ENCODE measurements at places on chromosomes 11 and 22.

DNA sequence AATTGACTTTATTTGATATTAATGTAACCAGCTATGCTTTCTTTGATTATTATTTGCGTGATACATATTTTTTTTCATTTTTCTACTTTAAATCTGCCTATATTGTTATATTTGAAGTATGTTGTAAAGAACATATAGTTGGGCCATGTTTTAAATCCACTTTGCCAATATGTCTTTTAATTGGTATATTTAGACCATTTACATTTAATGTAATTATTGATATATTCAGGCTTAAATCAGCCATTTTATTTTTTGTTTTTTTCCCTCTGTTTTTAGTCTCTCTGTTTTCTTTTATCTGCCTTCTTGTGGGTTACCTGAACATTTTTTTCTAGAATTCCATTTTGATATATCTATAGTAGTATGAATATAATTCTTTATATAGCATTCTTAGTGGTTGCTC, 55.9 kb downstream of the ADAMTS15 start:
- DNase-seq: no peak

GRCh38 chr11:48024635-48025071, 44.3 kb downstream of the PTPRJ start:
- DNase-seq: no peak

- DNase-seq: peak; percentile 38
Measured at GRCh38 chr11:2517016-2517385, 72.2 kb downstream of the KCNQ1 start.

DNA sequence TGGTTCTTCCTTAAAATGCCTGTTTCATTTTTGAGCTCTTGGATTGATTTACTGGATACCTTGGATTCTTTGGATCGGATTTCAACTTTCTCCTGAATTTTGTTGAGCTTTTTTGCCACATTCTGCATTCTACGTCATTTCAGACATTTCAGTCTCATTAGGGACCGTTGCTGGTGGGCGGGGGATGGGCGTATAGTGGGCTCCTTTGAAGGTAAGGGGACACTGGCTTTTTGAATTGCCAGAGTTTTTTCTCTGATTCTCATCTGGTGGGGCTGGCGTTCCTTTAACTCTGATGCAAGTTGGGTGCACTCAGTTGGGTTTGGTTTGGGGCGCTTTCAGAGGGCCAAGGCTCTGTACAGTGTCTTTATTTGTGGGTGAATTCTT, 216.5 kb downstream of the DYNC2H1 start:
- DNase-seq: no peak

DNA sequence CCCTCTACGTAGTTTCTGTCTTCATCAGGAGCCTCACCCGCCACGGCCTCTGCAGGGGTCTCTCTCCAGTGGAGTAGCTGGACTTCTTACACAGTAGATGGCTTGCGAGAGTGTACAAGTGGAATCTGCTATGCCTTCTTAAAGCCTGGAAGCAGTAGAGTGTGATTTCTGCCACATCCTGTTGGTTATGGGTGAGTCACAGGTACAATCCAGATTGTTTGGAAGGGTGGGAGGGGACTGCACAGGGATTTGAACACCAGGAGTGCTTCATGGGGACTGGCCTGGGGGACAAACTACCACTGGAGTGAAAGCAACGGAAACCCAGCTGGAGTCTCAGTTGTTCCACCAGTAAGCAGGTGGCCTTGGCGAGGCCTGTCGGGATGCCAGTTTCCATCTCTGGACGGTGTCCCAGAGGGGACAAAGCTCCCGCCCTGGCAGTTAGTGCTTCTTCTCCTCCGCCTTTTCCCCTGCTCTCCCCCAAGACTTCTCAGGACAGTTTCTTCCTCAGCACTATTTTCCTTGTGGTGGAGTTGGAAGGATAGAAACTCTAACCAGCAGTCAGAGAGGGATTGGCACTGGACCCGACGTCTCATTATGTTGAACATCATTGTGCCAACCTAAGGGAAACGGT, 85.0 kb upstream of the RCN1 start:
- DNase-seq: no peak

DNA sequence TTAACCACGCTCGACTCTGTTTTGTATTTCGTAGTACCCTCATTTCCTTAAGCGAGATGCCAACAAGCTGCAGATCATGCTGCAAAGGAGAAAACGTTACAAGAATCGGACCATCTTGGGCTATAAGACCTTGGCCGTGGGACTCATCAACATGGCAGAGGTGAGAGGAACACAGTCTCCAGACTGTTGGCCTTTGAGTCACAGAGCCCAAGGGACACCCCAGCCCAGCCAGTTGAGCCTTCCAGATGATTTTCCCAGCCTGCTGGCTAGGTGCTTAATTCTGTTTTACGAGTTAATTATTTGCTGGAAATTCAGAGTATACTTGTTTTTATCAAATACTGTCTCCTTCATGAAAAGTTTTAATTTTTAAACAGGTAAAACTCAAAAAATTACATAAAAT, 57.3 kb upstream of the RAB1B start:
- no peak for DNase-seq

DNA sequence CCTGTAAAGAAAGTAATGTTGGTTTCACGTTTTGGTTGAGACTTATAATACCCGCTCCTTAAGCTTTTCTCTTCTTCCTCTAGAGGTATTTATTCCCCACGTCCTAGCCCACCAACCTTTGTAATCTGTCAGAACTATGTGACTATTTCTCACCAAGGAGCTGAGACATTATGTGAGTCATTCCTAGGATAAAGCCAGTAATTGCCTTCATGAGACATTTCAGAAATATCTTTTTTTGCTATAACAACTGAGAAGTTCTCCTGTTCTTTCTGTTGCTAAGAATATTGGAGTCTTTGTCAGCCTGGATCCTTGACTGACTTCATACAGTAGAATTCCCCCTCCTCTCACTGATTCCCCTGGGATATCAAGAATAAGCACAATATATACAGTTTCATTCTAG, 1497.0 kb upstream of the TENM4 start:
- no peak for DNase-seq

DNA sequence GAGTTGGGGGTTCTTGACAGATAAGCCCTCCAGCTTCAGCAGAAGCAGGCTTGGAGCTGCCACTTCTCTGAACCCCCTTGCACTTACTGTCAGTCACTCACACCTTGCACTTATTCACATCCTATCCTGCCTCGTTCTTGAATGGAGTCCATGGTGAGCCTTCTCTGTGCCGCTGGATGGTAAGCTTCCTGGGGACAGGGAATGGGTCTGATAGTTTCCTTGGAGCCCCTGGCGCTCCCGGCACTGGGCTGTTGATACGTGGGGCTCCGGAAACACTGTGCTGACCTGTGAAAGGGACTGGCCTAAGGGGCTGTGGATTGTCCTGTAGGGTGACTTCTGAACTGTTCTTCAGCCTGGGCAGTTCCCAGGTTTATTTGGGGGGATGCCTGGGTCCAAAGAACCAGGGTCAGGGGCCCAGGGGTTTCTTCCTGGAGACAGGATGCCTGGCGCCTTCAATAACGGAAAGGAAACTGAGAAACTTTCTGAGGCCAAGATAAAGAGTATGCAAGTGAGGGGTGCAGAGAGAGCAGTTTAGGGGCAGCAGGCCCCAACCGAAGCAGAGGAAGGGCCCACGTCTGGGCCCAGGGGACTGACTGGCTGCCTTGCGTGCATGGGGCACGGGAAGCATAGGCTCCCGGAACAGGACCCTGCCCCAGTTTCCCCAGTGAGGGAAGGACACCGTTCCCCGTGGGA, 709 bp upstream of the ST3GAL4 start:
- DNase-seq: no peak

GRCh38 chr11:45373506-45374035, 87.4 kb upstream of the SYT13 start:
- DNase-seq: no peak

DNA sequence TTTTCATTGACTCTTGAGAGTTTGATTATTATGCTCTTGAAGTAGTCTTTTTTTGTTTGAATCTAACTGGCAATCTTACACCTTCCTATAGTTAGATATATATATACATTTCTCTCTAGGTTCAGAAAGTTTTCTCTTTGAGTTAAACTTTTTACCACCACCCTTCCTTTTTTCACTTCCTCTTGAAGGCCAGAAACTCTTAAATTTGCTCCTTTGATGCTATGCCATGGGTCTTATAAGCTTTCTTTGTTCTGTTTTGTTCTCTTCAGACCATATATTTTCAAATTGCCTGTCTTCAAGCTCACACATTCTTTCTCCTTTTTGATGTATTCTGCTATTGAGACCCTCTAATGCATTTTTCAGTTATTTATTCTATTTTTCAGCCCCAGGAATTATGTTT, 513.5 kb upstream of the CNTN5 start:
- DNase-seq: no peak

GRCh38 chr11:111586388-111586831, 15.8 kb upstream of the SIK2 start:
- no peak for DNase-seq

- DNase-seq: no peak
Measured at GRCh38 chr11:63521896-63522295, 14.7 kb upstream of the PLAAT4 start.

- DNase-seq: no peak
Measured at GRCh38 chr11:36019005-36019596, 75.2 kb downstream of the LDLRAD3 start.

DNA sequence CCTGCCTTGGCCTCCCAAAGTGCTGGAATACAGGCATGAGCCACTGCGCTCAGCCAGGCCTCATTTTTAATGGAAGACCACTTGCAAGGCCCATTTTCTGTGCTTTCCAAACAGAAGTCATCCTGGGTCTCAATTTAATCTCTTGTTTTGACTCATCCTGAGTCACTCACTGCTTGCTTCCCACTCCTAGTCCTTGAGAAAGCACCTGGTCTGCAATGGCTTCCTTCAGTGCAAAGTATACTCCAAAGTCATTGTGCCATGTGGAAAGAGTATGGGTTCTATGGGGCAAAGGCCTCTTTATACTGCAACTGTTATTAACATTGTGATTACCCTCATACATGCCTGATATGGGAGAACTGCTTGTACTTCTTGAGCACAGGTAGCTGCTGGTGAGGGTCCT, 18.3 kb upstream of the SLC5A1 start:
- no peak for DNase-seq

- DNase-seq: no peak
Measured at GRCh38 chr11:75233754-75234172, 6.8 kb upstream of the TPBGL start.

- no peak for DNase-seq
Measured at GRCh38 chr11:65425971-65426838, 3.6 kb downstream of the NEAT1 start.

DNA sequence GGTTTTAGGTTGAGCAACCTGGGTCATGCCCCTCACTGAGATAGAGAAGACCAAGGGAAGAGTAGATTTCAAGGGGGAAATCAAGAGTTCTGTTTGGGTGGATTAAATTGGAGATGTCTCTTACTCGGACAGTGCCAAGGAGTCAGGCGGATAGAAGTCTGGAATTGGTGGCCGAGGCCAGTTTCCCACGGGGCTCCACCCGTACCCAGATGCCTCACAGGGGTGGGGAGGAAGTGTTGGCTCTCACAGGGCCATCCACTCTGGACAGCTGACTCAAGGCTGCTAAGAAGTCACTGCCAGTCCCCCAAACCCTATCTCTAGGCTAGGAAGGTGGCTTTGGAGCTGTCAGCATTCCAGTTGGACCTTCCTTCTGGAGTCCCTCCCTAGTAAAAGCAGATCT, 79.1 kb upstream of the TIMP3 start:
- DNase-seq: no peak

GRCh38 chr11:79331203-79331901, 109.5 kb downstream of the TENM4 start:
- DNase-seq: no peak

DNA sequence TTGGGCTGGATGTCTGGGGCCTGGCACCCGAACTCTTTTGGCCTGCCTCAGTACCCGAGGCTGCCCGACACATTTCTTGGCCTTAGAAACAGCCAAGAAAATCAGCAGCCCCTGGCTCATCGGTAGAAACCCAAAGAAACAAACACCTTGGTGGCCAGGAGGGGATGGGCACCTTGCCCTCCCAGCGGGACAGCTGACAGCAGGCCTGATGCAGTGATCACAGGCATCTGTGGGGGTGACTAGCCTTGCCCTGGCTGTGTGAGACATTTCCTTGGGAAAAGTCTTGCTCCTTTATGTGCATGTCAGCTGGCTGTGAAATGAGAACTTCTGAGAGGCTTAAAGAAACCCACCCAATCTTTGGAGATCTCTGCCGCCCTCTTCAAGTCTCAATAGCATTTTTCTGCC, 60.9 kb downstream of the SMIM38 start:
- no peak for DNase-seq

DNA sequence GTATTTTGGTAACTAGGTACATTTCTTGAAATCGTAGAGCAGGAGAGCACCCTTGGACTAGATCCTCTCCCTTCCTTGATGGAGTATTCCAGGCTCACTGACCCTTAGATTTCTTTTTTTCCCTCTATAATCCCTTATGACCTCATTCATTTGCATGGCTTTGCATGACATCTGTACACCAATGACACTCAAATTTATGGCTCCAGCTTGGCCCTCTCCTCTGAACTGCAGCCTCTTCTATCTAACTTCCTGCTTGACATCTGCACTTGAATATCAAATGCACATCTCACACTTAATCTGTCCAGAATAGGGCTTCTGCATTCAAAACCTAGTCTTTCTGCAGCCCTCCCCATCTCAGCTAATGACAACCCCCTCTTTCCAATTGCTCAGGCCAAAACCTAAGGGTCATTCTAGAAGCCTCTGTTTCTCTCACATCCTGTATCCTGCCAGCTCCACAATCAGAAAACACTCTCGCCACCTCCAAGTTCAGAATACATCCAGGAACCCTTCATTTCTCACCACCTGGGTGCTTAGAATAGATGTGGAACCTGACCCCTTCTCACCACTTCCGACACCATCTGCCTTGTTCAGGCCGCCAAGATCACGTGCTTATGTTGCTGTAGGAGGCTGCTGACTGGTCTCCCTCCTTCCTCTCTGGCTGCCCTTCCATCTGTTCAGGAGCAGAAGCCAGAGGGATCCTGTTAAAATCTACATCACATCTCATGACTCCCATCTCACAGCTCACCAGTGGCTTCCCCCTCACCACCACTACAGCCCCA, 138.9 kb upstream of the MTNR1B start:
- no peak for DNase-seq

- no peak for DNase-seq
Measured at GRCh38 chr11:88384004-88384668, 46.6 kb upstream of the CTSC start.

DNA sequence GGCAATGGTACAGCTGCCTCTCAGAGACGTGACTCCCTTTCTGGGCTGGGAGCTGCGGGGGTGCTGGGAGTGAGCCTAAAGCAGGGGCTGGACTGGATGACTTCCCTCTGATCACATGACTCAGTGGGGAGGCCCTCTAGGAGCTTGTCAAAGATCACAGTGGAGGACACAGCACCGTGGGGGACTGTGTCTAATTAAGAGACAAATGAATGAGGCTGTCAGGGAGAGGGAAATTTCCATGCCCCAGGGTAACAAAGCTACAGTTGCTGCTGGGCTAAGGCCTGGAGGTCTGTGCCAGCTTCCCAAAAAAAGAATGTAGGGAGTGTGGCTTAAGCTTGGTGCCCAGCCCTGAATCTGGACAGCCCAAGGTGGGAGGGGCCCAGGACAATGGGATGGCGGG, 262.8 kb upstream of the PLET1 start:
- DNase-seq: no peak

DNA sequence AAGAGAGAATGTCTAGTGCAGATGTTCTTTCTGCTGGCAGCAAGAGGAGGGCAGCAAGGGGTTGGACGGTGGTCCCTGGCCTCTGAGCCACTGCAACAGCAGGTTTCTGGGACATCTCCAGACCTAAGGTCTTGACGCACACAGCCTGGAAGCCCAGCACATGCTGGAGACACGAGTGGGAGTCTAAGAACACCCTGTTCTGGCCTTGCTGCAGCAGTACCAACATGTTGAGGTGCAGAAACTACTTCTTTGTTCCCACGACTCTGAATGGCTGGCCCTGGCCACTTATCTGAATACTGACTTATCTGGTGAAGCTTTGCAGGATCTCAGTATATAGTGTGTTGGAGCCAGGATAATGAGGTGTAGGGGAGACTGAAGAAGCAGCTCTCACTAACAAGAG, 6.8 kb downstream of the MICAL2 start:
- DNase-seq: no peak
